DMS53 (cell line): ENCODE measurements at places on chromosomes 2 and 18.

GRCh38 chr2:195782156-195782555 lies 125.1 kb downstream of the SLC39A10 start:
- DNase-seq, result no peak

- no peak for DNase-seq
Measured at GRCh38 chr2:227436436-227437174, 35.4 kb upstream of the AGFG1 start.

- DNase-seq, result peak; percentile 73
Measured at GRCh38 chr18:52694804-52695203, 354.8 kb downstream of the DCC start.

- DNase-seq, result peak; percentile 31
Measured at GRCh38 chr2:122531290-122532071, 776.0 kb downstream of the TSN start.

- DNase-seq, result no peak
Measured at GRCh38 chr2:201888426-201888800, 82.1 kb downstream of the CDK15 start.

DNA sequence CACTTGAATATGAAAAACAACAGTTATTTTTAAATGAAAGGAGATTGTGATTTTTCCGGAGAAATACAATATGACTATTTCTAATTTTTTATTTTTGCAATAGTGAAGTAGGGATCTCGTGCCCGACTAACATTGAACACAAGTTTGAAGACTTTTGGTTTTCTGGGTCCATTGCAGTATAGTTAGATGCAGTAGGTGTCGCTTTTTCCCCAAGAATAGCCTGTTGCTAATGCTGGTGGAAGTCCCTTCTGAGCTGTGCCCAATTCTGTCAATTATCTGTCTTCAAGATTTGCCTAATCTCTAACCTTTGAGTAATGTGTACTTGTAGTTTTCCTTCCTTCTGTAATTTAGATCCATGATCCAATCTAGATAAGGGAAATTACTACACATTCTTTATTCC lies 36.5 kb downstream of the SEMA4F start:
- peak; percentile 73 for DNase-seq

DNA sequence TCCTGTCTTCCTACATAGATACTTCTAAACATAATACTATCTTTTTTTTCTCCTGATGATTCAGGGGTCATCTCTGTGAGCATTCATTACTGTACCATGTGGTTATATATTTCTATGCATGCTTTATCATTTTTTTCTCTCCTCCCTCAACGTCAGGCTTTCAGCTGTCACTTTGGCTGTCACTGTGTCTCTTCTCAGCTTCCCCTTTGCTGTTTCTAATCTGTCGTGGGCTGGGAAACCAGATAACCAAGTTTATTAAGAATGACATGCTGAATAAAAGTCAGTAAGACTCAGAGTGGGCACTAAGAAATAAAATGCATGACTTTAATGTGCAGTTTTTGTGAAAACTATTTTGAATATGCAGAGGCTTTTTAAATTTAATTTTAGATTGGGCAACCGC lies 344.6 kb downstream of the NRXN1 start:
- DNase-seq, result no peak

DNA sequence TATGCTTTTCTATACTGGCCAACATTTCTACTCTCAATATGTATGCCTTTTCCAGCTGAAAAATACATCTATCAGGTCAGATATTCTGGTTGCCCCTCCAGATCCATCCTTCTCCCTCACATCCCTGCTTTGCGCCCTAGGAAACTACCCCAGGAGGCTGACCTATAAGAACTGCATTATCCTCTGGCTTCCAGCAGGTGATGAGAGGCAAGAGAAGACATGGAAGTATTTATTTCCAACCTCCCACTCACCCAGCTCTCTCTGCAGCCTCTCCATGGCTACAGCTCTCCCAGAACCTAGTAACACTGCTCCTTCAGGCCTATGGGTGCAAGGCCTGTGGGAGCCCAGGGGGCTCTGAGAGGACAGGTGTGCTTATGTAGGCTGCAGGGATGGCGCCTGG lies 42.9 kb downstream of the ARID5A start:
- DNase-seq, result peak; percentile 26

DNA sequence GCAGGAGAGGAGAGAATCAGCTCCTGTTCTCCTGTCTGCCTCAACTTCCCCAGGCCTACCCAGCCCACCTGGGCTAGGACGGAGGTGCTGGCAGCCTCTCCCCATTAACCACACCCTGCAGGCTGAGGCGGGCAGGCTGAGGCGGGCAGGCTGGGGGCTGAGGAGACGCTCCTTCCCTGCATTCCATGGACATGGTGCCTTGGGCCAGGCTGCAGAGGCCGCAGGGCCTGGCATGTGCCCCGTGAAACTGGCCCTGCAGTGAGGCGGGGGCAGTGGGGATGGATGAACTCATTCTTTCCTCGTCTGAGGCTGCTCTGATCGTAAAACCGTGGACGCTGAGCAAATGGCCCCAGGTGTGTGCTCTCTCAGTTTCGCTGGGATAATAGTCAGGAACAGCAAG lies 84.7 kb upstream of the LAPTM4A start:
- no peak for DNase-seq

- DNase-seq, result no peak
Measured at GRCh38 chr2:122754561-122754960, 999.1 kb downstream of the TSN start.

- no peak for DNase-seq
Measured at GRCh38 chr2:170579511-170579910, 135.6 kb upstream of the SP5 start.

GRCh38 chr2:185700883-185701282 lies 37.7 kb upstream of the FSIP2 start:
- peak; percentile 40 for DNase-seq

DNA sequence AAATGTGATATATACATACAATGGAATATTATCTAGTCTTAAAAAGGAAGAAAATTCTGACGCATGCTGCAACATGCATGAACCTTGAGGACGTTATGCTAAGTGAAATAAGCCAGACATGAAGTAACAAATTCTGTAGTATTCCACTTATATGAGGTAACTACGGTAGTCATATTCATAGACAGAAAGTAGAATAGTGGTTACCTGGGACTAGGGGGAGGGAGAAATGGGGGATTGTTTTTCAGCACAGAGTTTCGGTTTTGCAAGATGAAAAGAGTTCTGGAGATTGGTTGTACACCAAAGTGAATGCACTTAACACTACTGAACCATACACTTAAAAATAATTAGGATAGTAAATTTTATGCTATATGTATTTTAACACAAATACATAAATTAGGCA lies 215.9 kb upstream of the FBXO11 start:
- no peak for DNase-seq

DNA sequence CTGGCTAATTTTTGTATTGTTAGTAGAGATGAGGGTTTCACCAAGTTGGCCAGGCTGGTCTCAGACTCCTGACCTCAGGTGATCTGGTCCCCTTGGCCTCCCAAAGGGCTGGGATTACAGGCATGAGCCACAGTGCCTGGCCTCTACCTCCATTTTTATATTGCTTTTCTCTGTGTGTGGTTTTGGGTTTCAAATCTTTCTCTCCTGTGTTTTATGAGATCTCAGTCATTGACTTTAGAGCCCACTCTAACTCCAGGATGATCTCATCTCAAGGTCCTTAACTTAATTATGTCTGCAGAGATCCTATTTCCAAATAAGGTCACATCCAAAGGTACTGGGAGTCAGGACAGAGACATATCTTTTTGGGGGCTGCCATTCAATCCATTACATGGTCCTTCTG lies 24.7 kb downstream of the ARL4C start:
- no peak for DNase-seq

DNA sequence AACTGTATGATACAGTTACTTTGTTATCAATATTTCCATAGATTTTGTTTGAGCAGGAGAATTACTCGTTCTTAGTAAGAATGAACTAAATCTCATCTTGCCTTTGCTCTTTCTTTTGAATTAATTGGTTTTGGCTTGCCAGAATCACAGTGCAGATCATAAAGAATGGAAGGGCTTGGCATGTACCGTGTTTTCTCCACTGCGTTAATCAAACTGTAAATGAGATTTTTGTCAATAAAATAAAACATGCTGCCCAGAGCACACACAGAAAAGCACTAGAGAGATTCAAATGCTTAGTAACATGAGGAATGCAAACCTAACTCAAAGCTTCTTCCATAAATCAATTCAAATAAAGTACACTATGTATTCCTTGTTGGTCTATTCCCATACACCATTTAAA lies 229.6 kb upstream of the CDH2 start:
- DNase-seq, result no peak

- DNase-seq, result peak; percentile 30
Measured at GRCh38 chr2:101546376-101547058, 71.6 kb upstream of the RFX8 start.

GRCh38 chr2:78535395-78535794 lies 490.1 kb upstream of the REG3G start:
- DNase-seq, result peak; percentile 70

- peak; percentile 32 for DNase-seq
Measured at GRCh38 chr2:187117483-187117882, 268.5 kb upstream of the ZSWIM2 start.

- DNase-seq, result no peak
Measured at GRCh38 chr18:49834258-49834657, 20.9 kb upstream of the ACAA2 start.

GRCh38 chr18:9941660-9942059 lies 27.8 kb downstream of the VAPA start:
- DNase-seq, result no peak

DNA sequence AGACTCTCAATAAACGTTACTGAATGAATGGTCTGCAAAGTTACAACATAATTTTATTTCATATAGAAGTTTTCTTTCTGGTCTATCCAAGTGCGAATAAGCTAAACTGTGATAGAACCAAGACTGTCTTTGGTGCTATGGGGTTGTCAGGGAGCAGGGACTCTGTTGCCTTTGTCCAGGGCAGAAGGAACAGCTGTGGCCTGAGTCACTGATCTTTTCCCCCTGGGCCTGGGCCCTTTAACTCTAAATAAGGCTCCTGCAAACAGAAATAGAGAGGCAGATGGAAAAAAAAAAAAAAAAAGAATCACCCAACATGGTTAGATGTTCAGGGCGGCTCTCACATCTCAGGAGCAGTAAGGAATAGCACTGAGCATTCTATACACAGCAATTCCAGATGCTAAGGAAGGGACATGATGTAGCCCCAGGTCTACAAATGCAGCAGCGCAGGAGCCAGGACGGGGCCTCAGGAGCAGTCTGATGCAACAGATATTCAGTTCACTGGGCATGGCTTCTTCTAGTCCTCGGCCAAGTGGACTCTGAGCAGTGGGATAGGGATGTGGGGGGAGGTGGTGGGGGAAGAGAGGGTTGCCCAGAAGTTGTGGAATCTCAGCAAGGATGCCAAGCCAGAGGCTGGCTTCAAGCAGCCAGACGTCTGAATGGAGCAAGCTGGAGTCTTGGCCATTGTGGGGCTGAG lies 247.1 kb upstream of the SIX2 start:
- peak; percentile 71 for DNase-seq

GRCh38 chr2:101831351-101831865 lies 133.9 kb downstream of the MAP4K4 start:
- DNase-seq, result peak; percentile 84

DNA sequence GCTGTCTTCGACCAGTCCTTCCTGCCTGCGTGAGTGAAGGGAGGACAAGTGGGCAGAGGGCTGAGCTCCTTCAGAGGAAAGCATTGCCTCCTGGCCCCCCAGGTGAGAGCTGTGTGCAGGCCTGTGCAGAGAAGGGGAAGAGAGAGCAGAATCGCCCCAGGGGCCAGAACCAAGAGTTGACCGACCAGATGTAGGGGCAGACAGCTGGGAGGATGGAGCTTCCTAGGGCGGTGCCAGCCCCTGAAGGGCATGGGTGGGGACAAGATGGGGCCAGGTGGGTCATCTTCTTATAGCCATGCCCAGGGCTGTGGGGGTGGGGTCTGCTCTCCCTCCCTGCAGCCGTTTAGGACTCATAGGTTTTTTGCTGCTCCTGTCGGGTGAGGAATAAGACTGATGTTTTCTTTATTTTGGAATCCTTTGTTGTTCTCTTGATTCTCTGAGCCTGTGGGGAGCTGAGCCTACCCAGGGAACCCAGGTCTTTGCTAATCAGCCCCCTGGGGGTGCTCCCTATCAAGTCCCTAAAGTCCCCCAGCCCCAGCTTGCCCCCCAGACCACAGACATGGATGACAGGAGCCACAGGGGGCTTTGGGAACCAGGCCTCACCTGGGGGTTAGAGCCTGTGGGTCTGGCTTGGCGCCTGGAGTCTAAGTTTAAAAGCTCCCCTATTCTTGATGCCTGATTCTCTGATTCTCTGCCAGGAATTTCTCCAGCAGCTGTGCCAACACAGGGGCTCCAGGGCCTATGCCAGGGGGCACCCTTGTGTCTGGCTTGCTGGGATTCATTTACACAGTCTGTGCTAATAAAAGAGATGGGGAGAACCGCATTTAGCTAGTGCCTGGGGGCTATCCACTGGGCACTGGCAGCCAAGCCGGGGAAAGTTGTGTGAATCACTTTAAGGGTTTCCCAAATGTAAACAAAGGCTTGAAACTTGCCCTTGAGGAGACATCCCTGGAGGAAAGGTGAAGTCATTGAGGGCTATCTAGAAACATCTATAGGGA lies 9.3 kb upstream of the EFHD1 start:
- no peak for DNase-seq

GRCh38 chr2:132477962-132478361 lies 61.4 kb downstream of the GPR39 start:
- DNase-seq, result no peak

DNA sequence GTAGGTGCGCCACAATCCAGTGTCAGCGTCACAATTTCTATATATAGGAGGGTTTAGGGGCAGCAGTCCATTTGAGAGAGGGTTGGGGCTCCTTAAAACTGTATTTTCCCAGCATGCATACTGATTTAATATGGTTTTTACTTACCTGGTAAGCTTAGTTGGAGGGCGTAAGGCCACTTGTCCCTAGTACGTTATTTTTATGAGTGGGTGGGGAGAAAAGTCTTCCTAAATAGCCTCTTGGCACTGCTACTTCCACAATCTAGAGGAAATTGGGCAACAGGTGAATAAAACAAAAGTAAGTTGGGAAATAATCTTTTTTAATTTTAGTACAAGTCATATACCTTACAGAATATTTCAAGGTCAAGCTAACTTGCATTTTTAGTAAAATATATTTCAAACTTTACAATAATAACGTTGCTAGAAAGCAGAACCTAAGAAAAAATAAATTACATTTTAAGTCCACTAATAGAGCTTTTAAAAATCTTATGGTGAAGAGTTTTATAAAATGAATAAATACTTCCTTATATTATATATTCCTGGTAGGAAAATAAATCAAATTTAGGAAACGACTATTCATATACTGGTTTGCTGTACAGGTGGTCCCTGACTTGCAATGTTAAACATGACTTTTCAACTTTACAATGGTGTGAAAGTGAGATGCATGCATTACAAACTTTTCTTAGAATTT lies 20.9 kb downstream of the DHRS9 start:
- peak; percentile 26 for DNase-seq

DNA sequence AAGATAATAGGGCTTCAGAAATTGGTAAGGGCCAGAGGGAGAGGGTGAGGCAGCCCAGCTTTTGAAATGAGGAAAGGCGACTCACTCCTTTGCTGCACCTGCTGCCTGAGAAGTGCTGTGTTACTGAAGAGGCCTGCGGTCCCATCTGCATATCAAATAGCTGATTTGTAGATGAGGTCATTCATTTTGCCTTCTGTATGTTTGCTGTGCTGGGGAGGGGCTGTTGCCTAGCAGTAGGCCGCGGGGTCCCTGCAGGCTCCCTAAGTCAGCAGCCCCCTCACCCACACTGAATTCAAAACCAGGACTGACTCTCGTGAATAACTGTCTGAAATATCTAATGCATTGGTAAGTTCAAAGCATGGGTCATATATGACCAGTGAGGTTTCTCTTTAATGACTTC lies 377.2 kb downstream of the SOX11 start:
- DNase-seq, result peak; percentile 89
